ENCODE measurements at places on chromosomes 11 and 22.
A peak's percentile ranks its signal among the peaks of the same experiment; 100 is the strongest.

- DNase-seq = no peak
Observed at GRCh38 chr11:93329936-93330445, 551 bp upstream of the DEUP1 start.

- DNase-seq = peak; percentile 8
Observed at GRCh38 chr11:126603486-126603885, 248.0 kb downstream of the ST3GAL4 start.

GRCh38 chr11:76266286-76267100 is 60.2 kb upstream of the WNT11 start:
- no peak for DNase-seq

DNA sequence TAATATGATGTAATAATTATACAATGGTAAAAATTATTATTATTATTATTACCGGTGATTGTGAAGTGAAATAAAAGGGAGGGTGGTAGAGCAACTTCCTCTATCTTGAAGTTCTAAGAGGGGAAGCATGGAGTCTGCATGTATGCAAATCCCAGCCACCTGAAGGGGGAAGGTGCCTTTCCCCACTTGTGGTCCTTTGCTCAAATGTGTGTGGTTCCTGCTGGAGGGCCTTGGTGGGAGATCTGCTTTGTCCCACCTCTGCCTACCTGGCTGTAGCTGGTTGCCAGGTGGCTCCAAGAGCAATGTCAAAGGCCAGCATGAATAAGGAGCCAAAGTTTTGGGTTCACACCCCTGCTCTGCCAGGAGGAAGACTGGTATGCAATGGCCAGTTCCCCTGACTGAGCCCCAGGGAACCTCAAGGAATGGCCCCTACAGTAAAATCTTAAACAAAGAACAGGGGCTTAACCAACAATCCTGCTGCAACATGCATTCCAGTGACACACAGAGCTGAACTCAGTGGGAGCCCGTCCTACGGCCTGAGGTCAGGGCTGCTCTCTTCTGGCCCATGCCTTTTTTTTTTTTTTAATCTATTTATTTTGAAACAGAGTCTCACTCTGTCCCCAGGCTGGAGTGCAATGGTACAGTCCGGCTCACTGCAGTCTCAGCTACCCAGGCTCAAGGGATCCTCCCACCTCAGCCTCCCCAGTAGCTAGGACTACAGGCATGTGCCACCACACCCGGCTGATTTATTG is 8.5 kb downstream of the TMEM132A start:
- no peak for DNase-seq

DNA sequence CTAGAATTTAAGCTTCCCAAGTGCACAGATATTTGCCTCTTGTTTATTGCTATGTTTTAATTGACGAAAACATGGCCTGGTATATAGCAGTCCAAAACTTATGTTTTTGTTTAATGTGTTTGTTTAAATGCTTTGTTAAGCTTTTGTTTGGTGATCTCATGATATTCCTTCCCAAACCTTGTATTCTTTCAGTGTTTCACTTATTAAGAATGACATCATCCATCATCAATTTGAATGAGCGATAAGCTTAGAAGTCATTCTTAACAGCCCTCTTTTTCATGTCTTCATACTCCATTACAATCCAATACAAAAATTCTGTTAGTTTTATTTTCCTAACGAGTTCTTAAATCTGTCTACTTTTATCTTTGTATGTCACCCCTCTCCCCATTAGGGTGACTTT is 206.0 kb downstream of the DYNC2H1 start:
- no peak for DNase-seq

DNA sequence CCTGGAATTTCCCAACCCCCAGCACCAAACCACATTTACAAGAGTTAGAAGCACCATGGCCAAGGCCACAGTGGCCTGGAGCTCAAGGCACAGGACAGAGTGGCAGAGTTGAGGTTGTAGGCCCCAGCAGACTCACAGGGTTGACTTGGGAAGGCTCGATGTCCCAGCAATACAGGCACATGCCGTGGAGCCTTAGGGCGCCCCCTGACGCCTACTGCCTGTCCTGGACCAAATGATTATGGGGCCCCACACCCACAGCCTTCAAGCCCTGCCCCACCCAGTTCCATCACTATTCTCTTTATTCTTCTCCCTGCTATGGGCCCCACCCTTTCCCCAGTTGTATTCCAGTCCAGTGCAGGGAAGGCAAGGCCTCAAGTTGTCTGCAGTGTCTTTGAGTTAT is at the start of gene CCDC179:
TSS of gene CCDC179 (minus strand) at position 234 of the 400 bp plus-strand sequence. CDS start at position 181, 53 bp downstream.
- DNase-seq = no peak

DNA sequence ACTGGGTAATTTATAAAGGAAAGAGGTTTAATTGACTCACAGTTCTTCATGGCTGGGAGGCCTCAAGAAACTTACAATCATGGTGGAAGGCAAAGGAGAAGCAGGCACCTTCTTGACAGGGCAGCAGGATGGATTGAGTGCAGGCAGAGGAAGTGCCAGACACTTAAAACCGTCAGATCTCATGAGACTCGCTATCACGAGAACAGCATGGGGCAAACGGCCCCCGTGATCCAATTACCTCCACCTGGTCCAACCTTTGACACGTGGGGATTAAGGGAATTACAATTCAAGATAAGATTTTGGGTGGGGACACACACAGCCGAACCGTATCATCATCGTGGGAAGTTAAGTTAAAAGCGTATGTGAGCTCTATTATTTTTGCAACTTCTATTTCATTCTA is 71.4 kb upstream of the SYN3 start:
- DNase-seq = no peak

- DNase-seq = no peak
Observed at GRCh38 chr11:25615841-25616240, 716.1 kb upstream of the ANO3 start.

GRCh38 chr11:15663777-15664218 is 549.1 kb downstream of the INSC start:
- peak; percentile 30 for DNase-seq

DNA sequence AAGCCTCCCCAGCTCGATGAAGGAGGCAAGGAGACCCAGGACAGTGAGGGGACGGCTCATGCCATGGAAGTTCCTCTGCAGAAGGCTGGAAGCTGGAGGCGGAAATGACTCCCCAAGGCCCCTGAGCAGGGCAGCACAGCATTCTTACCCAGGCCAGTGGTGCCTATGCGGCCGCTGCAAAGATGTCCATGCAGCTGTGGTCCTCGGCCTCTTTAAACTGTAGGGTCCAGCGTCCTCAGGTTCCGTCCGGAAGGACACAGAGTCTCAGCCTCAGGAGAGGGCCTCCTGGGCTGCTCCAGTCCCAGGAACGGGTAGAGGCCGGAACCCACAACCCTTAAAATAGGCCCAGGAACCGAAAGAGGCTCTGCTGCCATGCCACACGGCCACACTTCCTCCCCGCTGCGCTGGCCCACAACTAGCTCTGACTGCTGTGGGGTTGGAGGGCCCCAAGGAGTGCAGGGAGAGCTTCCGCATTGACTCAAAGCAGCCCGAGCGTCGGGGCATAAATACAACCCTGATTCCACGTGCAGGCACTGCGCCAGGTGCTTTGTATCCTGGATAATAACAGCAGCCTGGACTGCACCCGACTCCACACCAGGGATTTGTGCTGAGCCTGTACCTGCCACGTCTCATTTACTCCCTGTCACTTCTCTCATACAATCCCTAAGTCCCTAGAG is 5.5 kb downstream of the KIAA0930 start:
- DNase-seq = no peak
